ENCODE measurements at places on chromosomes 3 and 15. TPM values are rescaled to one million over a fixed set of nuclear protein-coding genes. Genes with fewer than 3 reads are reported as not detected.

Gene FBXW12
- 1.6 TPM for total RNA-seq

- no peak for DNase-seq
Measured at GRCh38 chr3:56822501-56822900, 20.8 kb upstream of the ARHGEF3 start.

GRCh38 chr3:103767635-103768034 lies 1332.8 kb downstream of the ZPLD1 start:
- DNase-seq: no peak

GRCh38 chr3:172592898-172593669 lies 69.9 kb upstream of the TNFSF10 start:
- no peak for DNase-seq

DNA sequence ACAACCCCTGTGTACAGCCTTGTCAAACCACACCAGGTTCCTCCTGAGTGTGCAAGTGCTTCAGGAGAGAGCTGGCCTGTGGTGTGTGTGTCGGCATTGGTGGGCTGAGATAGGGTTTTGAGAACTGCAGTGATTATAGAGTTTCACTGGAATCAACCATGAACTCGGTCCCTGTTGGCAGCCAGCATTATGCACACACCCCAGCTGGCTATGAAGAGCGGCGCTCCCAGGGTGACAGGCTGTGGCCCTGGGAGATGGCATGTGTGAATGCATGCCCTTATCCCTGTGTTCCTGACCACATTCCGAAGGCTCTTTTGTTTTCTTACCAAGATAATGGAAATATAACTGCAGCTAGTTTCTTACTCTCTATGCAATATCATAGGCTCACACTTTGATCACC lies 101.8 kb downstream of the SNRK start:
- DNase-seq: no peak

- DNase-seq: no peak
Measured at GRCh38 chr3:14633417-14633816, 18.1 kb upstream of the CCDC174 start.

- DNase-seq: no peak
Measured at GRCh38 chr3:183524476-183524875, 31.0 kb downstream of the KLHL6 start.

- no peak for DNase-seq
Measured at GRCh38 chr3:72193771-72194430, 409.0 kb upstream of the PROK2 start.

- no peak for DNase-seq
Measured at GRCh38 chr3:70737666-70738290, 425.3 kb upstream of the MDFIC2 start.

DNA sequence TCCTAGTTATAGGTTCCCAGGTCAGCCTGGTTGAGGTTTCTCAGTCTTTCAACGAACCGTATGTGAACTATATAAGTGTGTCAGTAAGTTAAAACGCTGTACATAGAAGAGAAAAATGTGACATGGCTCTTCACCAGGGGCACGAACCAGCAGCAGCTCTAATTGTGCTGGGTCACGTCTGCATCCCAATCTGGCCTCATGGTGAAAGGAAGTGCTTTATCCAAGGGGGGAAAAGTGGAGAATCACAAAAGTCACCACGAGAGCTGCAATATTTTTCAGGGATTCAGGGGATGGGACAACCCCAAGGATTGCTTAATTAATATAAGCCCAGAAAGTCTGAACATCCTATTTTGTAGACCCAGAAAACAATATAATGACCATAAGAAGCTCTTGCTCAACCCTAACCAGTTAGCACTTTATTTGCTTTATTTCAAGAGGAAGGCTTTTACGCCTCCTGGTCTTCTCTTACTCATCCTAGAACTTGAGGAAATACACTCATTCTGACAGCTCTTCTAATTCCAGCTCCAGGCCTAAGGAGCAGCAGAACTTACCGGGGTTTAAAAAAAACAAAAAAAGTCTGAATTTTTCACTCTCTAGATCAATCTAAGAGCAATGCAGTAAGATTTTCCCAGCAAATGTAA lies 16.5 kb downstream of the ANXA2 start:
- no peak for DNase-seq

DNA sequence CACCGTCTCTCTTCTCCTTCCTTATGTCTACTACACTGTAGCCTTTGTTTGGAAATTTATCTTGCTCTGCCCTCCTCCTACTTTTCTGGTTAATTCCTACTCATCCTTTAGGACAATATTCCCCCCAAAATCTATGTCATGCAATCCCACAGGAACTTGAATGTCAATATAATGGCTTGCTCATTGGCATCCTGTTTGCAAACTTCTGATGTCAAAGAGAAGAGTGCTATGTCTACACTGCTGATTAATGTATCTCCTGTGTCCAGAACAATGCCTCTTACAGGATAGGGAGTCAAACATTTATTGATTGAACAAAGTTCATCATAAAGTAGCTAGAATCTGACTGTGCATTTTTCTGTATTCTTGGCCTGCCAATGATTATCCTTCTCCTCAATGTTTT lies 22.8 kb downstream of the SIDT1 start:
- DNase-seq: no peak

DNA sequence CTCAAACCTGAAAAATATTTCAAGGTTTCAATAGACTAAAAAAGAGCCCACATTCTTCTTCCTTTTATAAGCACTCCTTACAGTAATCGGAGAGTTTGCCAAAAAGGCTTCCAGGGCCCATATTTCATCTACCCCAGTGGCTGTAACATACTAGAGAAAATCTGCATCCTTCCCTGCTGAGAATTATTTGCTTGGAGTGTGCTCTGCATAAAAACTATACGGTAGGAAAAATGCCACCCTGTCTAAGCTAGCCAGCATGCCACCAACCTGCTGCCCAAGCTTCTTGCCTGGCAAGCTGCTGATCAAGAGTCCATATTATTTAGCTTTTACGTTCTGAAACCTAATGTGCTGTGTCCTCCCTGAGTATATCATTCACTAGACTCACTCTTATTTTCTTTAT lies 107.1 kb downstream of the FGF12 start:
- no peak for DNase-seq

DNA sequence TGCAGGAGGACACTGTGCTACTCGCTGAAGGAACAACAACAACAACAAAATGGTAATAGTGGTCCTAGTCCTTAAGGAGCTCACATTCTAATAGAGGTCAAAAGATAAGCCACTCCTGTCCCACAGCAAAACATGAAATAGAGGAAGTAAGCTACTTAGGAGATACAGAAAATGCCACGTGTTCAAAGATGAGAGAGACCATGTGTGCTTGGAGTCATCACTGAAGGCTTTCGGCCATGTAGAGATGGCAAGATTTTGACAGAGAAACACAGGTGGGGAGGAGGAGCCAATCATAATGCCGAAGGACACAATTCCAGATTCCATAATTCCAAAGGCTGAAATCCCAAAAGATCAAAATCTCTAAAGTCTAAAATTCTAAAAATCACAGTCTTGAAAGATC lies 24.8 kb upstream of the RIOX2 start:
- no peak for DNase-seq

DNA sequence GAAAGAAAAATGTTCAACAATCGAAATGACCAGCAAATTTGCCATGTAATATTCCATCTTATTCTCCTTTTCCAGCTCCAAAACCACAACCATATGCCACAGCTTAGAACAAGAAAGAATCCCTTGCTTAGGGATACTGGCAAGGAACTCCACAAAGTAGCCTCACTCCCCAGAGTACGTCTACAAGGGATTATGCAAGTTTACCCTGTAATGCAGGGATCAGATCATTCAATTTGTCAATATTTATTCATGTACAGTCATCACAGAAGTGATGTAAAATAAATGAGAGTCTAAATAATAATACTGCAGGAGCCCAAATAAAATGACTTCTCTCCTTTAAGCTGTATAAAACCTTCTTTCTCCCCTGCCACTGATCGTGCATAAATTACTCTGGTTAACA lies 23.5 kb upstream of the MYO1E start:
- DNase-seq: no peak

DNA sequence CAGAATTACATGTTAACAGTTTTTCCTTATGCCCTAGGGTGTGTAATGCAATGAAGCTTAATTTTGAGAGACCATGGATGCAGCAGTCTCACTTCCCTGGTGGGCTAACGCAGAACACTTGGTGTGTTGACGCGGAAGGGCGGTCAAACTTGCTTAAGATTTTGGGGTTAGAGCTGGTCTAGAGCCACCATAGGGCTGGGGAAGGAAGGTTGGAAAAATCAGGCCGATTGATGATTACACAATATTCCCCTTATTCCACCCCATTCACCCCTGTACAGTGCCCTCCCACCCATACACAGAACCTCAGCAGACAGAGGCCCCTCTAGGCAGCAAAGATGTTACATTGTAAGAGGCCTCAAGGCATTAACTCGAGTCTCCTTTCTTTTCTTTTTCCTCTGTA lies 24.3 kb downstream of the VGLL4 start:
- no peak for DNase-seq

DNA sequence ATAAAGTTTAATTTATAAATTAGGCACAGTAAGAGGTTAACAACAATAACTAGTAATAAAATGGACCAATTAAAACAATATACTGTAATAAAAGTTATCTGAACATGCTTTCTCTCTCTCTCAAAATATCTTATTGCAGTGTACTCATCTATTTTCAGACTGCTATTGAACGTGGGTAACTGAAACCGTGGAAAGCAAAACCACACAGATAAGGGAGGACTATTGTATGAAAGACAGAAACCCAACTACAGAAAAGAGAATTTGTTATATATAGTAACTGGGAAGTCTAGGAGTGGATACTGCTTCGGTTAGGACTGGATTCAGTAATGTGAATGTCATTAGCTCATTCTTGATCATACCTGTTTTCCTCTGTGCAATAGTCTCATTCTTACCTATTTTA lies 119.3 kb upstream of the DAZL start:
- no peak for DNase-seq
